ENCODE measurements at places on chromosomes 12 and 14. TPM values are rescaled to one million over a fixed set of nuclear protein-coding genes. Genes with fewer than 3 reads are reported as not detected.

- no peak for ATAC-seq
Observed at GRCh38 chr12:108799401-108800243, 57.8 kb downstream of the SSH1 start.

DNA sequence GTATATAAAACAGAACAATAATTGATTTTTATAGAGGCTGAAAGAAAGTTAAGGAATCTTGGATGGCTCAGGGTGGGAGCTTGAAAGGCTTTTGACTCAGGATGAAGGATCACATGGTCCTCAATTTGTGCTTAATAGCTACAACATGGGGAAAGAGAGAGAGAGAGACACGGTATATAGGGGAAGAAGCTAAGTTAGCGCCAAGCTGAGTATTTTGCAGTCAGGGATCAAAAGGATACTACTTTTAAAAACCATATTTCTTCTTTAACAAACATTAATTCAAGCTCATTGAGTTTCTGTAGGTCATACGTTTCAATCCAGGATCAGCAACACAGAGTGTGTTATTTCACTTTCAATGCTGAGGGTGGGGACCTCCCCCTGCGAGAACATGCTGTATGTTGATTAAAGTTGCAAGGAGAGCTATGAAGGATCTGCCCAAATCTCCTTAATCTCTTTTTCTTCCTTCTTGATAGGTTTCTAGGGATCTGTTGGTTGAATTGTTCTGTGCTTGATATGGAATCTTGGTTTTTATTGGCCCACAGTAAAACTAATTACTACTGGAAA is 133.1 kb upstream of the NUDT4 start:
- peak; percentile 12 for ATAC-seq

GRCh38 chr14:95460647-95461478 is 55.6 kb downstream of the SYNE3 start:
- peak; percentile 74 for ATAC-seq

Gene HCAR3
- total RNA-seq = not detected

- ATAC-seq = no peak
Observed at GRCh38 chr12:11654802-11655201, 5.3 kb downstream of the ETV6 start.

Gene OR4E2
- not detected for total RNA-seq

DNA sequence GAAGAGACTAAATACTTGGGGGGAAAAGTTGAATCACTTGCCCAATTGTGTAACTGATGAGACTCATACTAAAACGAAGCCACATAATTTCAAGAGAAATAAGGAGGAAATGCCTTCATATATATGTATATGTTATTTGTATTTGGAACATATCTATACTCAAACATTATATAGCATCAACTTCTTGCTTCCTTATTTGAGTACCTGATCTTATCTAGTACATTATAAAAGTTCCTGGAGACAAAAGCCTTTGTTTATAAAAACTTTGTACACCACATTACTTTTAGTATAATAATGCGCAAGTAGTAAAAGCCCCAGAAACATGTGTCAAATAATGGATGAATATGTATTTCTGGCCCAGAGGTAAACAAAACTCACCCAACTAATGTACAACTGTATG is 92.0 kb downstream of the SLC2A13 start:
- ATAC-seq = no peak

Gene CTSG
- 2.1 TPM for total RNA-seq

- ATAC-seq = no peak
Observed at GRCh38 chr12:34257093-34257492, 234.8 kb downstream of the ALG10 start.

GRCh38 chr12:20077618-20078017 is 290.7 kb upstream of the PDE3A start:
- no peak for ATAC-seq

DNA sequence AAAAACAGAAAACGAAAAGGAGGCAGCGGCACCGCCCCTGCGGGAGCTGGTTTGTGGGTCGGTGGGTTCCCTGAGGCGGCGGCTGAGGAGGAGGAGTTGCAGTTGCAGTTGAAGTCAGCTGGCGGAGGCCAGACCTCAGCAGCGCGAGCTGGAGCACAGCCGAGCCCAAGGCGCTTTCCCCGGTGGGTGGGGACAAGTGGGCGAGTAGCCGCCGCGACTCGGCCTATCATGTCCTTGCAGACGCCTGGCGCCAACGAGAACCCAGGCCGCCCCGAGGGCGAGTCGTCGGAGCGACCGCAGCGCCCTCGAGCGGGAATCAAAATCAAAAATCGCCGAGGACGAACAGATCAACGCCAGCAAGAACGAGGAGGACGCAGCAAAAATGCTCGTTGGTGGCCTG is 12.7 kb upstream of the CLEC1A start:
- ATAC-seq = no peak

- ATAC-seq = no peak
Observed at GRCh38 chr12:76255281-76255680, 92.9 kb downstream of the BBS10 start.

Gene CCDC196
- not detected for total RNA-seq

GRCh38 chr12:120257041-120257821 is 8.3 kb downstream of the PXN start:
- peak; percentile 87 for ATAC-seq

GRCh38 chr12:54126029-54126695 is 62.6 kb downstream of the SMUG1 start:
- ATAC-seq = peak; percentile 80

DNA sequence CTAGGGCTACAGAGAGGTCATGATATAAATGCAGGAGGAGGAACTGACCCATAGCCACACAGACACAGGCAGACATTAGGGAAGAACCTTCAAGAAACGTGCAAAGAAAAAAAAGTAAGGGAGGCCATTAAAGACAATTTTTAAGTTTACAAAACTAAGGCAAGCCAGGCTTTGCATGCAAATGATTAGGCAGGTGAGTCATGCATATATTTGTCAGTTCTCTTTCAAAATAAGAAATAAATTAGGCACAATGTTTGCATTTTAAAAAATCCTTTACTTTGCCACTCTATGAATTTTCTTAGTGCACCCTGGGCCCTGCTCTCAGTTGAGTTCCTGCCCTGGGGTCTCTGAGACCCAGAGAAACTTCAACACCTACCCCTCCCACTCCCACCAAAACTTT is 75.0 kb downstream of the PRMT8 start:
- ATAC-seq = no peak

DNA sequence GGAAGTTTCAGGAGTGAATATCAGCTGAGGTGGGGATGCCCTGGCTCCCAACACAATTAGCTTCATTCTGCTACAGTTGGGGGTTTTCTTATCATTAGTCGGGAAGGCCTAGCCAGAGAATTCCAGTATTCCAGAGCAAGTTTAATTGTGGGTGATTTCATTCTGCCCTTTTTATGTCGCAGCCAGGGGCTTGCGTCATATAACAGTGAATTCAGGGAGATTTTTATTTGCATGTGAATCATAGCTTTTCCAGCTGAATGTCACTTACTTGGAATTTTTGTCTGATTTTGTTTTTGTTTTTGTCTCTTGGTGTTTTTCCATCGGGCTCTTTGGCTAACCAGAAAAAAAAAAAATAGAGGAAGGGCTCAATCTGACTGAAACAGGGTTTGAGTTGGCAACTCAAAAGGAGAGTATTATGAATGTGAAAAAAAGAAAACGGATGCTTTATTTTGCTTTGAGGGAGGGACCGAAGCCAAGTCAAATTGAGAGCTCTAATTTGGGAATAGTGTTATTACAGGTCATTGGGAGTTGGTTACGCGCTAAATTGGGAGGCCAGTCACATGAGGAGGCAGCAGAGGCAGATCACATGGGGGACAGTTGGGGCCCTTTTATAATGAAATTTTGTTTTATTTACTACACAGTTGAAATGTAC is 119.4 kb downstream of the SAMD4A start:
- peak; percentile 65 for ATAC-seq

Gene ALX1
- not detected for total RNA-seq
